ENCODE measurements at places on chromosomes 7 and 10.

- no peak for DNase-seq
Observed at GRCh38 chr10:7239312-7239985, 171.4 kb downstream of the SFMBT2 start.

GRCh38 chr7:51467384-51468017 is 150.9 kb upstream of the COBL start:
- DNase-seq, result no peak

DNA sequence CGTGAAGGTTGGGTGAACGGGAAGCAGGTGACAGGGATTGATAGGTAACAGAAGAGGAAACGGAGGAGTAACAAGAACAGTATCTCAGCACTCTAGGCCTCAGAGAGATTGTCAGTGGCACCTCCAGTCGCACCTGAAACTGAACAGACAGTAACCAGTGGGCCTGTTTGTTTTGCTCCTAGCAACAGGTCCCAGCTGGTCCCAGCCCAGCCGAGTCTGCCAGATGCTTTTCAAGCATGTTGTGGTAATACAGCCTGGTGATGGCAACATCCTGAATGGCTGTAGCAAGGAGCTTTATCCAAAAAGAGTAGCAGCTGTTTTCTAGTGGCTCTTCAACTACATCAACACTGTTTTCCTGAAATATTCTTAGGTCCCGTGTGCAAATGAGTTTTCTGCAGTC is 4.7 kb downstream of the CACNB2 start:
- DNase-seq, result peak; percentile 26

DNA sequence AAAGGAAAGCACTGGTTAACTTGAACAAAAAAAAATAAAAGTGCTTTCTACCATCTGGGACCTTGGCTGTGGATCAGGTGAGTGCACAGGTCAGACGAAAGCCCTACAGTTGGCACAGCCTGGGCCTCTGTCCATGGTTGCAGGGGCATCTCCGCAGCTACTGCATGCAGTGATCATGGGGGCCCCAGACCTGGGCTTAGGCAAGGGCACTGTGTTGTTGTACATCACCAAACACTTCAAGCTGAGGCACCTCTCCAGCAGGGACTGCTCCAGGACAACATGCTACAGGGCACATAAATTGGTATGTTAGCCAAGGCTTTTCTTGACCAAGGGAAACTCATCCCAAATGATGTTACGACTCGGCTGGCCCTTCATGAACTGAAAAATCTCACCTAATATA is 23.5 kb downstream of the KLHL7 start:
- DNase-seq, result no peak

GRCh38 chr10:78861529-78862327 is 207.0 kb upstream of the ZMIZ1 start:
- peak; percentile 51 for DNase-seq

GRCh38 chr10:96667401-96667800 is 52.9 kb downstream of the PIK3AP1 start:
- DNase-seq, result no peak

DNA sequence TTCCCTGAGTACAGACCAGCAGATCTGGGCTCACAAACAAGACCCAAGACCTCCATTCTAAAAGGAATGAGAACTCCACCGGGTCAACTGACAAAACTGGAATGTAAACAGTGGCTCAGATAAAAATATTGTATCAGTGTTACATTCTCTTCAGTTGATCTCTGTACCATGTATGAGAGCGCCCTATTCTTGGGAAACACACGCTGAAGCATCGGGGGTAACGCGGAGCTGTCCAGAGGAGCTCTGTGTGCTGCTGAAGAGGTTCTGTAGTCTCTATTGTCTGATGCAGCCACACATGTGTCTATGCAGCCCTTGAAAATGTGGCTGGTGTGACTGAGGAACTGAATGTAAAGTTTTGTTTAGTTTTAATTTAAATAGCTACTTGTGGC is 39.7 kb downstream of the HIPK2 start:
- DNase-seq, result no peak

Measured in NCI-H1092 treated with DMSO at 0.1 percent for 48 hours (cell line).